Stimulated activated CD8-positive, alpha-beta memory T cell treated with anti-CD3 and anti-CD28 coated beads, Interleukin-7, amount 100 ng/mL, for 48 hours (primary cell): ENCODE measurements at places on chromosomes 1 and 21.

DNA sequence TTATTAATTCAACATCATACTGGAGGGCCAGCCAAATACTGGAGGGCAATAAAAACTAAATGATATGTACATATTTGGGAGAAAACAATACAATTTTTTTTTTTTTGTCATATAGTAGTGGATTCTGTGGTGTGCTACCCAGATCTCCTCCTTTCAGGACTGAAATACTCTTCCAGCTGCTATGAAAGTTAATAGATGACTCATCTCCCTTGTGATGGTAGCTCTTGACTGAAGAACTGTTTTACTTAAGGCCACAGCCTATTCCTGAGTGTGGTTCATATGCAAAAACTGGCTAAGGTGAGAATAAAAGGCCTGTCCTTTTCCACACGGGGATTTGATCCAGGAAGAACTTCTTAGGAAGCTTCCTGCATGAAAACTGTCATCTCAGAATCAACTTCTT lies 307.9 kb downstream of the HLX start:
- no peak for DNase-seq

- no peak for DNase-seq
Measured at GRCh38 chr1:209733409-209734192, 22.3 kb upstream of the TRAF3IP3 start.

- no peak for DNase-seq
Measured at GRCh38 chr1:110647254-110647891, 27.4 kb downstream of the KCNA3 start.

GRCh38 chr1:183241471-183241870 lies 55.4 kb downstream of the LAMC2 start:
- DNase-seq: no peak

GRCh38 chr21:38476385-38476784 lies 21.9 kb downstream of the ERG start:
- no peak for DNase-seq
